ENCODE measurements at places on chromosomes 4 and X.

DNA sequence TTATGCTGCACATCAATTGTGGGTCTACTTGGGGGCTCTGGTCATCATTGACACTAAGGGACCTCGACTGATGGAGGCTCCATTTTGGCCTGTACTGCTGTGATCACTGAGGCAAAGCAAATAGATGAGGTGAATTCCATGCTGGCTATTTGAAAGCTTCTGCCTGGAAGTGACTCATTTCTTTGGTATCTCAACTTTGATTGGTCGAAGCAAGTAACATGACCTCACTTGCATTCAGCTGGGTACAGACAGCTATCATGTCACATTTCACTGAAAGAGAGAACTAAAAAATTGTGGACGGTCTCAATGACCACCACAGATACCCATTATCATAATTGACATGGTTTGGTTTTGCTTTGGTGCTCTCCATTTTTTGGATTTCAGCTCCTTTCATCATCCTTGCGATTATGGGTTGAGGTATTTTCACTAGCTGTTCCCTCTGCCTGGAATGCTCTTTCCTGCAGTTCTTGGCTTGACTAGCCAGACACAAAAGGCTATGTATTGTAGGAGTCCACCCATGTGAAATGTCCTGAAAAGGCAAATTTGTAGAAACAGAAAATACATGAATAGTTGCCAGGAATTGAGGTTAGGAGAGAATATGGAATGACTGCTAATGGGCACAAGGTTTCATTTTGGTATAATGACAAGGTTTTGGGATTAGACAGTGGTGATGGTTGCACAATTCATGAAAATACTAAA is 369.2 kb upstream of the LCORL start:
- DNase-seq, result no peak

DNA sequence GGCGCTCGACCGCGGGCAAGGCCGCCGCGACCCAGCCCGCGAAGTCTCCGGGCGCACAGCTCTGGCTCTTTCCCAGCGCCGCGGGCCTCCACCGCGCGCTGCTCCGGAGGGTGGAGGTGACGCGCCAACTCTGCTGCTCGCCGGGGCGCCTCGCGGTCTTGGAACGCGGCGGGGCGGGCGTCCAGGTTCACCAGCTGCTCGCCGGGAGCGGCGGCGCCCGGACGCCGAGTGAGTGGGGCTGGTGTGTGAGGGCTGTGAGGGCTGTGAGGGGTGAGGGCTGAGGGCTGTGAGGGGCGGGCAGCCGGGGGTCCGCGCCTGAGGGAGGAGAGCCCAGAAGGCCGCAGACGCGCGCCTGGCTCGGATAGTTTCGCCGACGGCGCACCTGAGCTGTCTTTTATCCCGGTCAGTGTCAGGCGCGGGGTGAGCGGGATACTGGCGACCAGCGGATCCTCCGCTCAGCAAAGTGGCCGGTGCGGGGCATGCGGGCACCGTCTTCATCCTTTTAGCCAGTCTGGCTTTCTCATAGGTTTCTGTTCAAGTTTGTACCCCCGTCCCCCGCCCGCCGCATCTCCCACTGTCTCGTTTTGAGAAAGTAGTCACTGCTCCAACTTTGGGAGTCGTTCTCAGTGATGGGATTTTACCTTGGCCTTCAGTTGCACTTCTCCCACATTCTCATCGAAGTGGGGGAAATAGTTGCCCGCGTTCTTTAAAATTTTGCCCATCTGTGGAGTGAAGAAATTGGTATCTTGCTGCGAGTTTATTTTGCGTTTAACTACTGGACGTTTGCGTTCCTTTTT is 586 bp downstream of the HERC5 start:
- no peak for DNase-seq

DNA sequence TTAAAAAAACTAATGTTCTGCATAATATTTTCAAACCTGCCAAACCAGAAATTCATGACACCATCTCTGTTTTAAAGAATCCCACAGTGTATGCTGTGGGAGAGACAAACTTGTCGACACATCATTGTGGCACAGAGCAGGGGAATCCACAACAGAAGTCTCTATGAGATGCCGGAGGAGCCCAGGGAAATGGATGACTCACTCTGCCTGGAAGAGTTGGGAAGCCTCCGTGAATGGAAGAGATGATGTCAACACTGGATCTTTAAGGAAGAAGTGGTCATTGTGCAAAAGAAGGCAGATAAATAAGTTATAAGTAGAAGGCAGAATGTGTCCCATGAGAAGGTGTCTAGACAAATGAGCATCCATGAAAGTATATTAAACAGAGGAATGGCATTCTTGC is 595.1 kb downstream of the RAB28 start:
- DNase-seq, result no peak

DNA sequence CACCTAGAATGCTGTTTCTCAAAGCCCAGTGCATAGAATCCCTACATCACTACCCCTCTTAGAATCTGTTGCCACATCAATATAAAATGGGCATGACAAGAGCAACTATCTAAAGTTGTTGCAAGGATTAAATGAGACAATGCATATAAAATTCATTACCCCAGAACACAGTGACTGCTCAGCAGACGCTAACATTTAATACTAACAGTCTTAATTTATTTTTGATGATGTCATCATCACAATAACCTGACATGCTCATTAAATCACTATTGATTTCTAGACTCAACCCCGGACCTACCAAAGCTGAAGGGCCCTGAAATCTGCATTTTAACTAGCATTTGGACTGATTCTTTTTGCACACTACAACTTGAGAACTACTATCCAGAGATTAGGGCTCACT is 3.9 kb downstream of the ARSJ start:
- DNase-seq, result no peak

DNA sequence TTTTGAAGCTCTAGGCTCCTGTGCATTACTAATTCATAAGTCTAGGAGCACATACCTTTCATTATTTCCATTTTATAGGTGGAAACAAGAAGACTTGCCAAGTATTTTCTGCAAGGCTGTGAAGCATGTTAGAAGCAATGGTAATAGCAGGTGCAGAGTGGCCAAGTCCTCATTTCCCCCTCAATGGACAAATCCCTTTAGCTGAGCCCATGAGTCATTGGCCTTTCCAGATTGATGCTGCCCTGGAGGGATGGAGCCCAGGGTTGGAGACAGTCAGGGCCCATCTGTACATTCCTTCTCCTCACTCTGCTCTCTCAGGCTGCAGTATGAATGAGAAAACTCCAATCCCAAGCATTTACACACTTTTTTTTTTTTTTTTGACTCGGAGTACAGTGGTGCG is 6.6 kb downstream of the MGST2 start:
- DNase-seq, result no peak

GRCh38 chr4:40152637-40153036 is 44.2 kb upstream of the RHOH start:
- no peak for DNase-seq

DNA sequence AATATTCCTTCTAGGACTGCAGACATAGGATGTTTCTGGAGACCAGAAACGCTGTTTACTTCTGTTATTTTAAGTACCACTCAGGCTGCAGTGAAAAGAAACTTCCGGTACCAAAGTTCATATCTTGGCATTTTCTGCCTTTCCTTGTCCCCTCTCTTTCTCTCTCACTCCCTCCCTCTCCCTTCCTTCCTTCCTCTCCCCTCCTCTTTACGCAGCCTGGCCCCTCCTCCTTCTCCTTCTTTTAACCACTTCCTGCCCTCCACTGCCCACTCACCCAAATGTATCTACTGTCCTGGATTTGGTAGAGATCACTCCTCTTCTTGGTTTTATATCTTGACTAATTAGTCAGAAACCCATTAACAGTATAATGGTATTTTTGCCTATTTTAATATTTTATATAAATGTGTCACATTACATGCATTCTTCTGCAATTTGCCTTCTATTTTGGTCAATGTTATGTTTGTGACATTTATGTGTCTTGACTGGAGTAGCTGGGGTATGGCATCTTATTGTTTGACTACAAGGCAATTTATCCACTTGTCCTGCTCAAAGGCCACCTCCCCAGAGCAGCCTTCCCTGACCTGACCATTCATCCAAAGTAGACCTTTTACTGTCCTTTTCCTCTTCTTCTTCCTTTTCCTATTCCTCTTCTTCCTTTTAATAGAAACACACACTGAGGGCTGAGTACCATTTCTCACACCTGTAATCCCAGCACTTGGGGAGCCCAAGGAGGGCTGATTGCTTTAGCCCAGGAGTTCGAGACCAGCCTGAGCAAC is 56.9 kb downstream of the BCOR start:
- no peak for DNase-seq
